ENCODE measurements at places on chromosomes 16 and 17.

GRCh38 chr17:48503747-48504146, 27.1 kb downstream of the HOXB1 start:
- no peak for DNase-seq

GRCh38 chr16:88610909-88611812, 27.2 kb upstream of the IL17C start:
- no peak for DNase-seq

- DNase-seq: no peak
Measured at GRCh38 chr17:79747508-79748294, 17.0 kb downstream of the ENPP7 start.

DNA sequence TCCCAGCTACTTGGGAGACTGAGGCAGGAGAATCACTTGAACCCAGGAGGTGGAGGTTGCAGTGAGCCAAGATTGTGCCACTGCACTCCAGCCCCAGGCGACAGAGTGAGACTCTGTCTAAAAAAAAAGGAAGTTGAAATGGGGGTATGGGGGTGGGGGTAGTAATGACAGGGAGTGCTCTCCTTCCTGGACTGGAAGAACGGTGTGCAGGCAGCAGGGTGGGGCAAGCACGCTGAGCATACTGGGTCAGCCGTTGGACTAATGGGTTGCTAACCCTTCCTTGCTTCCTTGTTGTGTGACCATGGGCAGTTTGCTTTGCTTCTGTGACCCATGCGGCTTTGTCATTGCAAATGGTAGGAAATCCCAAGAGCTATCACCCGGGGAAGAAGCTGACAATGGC, 16.5 kb downstream of the KATNIP start:
- no peak for DNase-seq

DNA sequence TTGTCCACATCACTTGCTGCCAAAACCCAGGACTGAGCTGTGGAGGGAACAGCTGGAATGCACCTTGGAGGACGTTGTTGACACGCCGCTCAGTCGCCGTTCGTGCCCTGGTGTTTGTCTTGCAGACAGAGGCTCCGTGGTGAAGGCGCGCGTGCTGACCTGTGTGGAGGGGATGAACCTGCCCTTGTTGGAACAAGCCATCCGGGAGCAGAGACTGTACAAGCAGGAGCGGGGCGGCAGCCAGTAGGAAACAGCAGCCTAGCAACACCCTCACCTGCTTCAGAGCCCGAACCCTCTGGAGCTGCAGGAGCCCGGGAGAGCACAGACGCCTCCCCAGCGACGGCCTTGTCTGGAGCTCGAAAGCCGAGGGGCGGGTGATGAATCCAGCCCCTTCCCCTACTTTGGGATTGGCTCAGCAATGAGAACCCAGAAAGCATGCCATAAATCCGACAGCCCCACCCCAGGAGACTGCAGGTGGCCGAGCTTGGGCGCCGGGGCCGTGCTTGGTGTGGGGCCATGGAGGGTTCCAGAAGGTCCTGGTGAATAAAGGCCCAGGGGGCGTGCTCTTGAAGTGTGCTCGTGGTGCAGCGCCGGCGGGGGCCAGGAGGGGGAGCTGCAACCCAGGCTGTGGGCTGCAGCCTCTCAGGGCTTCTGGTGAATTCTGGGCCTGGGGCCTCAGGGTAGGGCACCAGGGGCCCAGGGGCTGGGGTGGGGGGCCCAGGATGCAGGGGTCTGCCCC, 470 bp upstream of the CDK3 start:
- DNase-seq: peak; percentile 80

DNA sequence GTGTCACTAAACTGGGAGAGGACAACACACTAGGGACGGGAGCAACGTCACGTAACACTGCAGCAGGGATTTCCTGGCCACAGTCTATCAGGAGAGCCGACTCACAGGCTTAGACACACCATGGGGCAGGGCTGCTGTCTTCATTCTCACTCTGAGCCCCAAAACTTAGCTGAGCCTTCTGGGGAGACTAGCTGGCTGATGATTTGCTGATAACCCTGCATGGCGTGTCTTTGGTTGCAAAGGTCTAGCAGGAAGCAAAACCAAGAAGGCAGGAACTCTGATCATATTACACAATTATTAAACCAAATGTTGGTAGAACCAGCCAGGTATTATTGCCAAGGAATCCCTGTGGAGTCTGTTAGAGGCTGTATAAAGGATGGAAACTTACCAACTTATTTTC, 345.0 kb downstream of the SLC39A11 start:
- no peak for DNase-seq

DNA sequence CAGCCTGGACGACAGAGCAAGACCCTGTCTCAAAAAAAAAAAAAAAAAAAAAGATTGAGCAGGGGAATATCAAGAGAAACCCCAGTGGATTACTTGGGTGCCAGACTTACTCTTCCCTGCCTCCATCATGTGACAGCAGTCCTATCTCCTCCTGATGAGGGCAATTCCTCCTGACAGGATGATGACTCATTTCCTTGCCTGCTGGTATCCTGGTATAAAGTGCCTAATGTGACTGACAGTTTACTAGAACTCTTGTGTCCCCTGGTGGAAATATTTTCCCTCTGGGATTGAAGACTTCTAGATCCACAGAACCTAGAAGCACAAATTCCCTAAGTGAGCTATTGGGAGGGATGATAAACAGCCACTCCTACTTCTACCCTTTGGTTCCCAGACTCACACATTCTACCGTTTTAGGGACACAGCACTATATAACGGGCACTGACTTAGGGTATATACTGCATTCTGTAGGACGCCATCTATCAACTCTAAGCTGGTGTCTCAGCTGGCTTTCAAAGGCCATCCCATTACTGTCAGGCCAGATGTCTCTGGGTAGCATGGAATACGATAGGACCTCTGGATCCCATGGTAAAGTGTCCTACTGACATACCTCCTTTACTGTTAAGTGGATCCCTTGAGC, 114.6 kb upstream of the MED13 start:
- DNase-seq: peak; percentile 98

Measured in HTR-8/SVneo (cell line).